Natural killer cell (primary cell): ENCODE measurements at places on chromosomes 2 and 18. TPM values are rescaled to one million over a fixed set of nuclear protein-coding genes. Genes with fewer than 3 reads are reported as not detected.

- no peak for DNase-seq
Measured at GRCh38 chr2:157067562-157067961, 189.9 kb upstream of the GALNT5 start.

GRCh38 chr2:224887141-224887540 lies 155.1 kb downstream of the DOCK10 start:
- DNase-seq: no peak

PIK3C3 gene
- total RNA-seq: 67.3 TPM

GRCh38 chr2:231781798-231782726 lies 980 bp upstream of the PDE6D start:
- DNase-seq: no peak

GRCh38 chr18:79257480-79257879 lies 138.2 kb upstream of the NFATC1 start:
- DNase-seq: no peak

POTEC gene
- not detected for total RNA-seq

IL36B gene
- not detected for total RNA-seq

DNA sequence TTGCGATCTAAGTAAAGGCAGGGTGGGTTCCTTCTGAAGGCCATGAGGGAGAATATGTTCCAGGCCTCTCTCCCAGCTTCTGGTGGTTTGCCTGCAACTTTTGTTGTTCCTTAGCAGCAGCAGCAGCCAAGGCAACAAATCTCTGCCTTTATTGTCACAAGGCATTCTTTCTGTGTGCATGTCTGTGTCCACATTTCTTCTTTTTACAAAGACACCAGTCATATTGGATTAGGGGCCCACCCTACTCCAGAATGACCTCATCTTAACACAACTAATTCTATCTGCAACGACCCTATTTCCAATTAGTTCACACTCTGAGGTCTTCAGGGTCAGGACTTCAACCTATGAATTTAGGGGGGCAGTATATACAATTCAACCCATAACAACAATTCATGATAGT lies 587.5 kb downstream of the XIRP2 start:
- no peak for DNase-seq

DNA sequence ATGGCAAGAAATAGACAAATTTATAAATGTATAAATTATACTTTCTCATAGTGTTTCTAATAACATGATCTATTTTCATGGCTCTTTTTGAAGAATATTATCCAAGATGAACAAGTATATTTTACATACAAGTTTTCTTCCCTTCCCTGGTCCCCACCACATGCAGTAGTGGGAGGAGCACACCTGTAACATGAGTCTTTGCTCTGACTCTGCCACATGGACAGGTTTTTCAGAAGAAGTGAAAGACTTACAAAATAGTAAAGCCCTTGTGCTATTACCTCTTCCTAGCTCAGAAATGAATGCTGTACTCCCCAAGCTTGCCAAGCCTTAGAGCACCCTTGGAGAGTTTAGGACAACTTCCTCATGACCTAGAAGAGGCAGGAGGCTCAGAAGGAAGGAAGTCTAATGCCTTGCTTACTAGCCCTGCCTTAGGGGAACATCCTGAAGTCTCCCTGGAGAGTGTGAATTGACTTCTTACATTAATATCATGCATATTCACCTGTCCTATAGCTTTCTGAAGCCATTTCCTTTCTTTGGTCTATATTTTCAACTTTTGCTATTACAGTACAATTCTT lies 18.4 kb downstream of the MXD1 start:
- DNase-seq: no peak

RTP5 gene
- 1.7 TPM for total RNA-seq

GRCh38 chr2:71008342-71008741 lies 13.7 kb upstream of the TEX261 start:
- no peak for DNase-seq

DNA sequence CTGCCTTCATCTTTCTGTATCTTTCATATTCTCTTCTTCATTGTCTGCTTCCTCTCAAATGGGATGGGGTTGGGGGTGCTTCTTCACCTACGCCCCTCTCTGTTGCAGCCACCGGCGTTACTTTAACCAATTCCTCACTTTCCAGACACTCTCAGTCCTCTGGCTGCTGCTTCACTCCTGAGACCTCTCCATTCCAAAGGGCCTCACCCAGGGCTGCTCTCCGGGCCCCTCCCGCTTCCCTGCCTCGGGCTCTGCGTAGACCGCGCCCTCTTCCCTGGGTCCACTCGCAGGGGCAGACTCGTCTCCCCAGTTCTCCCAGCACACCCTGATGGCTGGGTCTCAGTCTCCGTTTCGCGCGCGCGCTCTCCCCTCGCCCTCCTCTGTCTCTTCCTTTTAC lies 926 bp downstream of the SERPINB8 start:
- no peak for DNase-seq

- no peak for DNase-seq
Measured at GRCh38 chr2:128547667-128548066, 229.0 kb upstream of the HS6ST1 start.

DNA sequence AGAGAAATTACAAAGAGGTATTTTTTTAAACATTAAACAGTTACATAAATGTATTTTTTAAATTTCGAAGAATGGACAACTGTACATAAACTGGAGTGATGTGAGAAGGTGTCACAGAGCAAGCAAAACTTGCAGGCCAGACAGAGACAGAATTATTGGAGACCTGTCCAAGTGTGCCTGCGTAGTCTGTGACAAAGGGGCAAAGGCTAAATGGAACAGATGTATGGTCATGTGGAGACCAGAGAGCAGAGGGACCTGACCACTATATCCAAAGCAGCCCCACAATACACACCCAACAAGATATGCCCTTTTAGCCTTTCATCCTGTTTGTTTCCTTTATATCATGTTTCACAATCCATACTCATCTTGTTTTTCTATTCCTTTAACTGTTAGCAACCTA lies 225.3 kb upstream of the VWC2L start:
- DNase-seq: no peak

ABCG5 gene
- not detected for total RNA-seq

ATP8B1 gene
- total RNA-seq: not detected

GRCh38 chr2:50658883-50659282 lies 373.0 kb downstream of the NRXN1 start:
- no peak for DNase-seq

SEMA4F gene
- total RNA-seq: 18.0 TPM

DNA sequence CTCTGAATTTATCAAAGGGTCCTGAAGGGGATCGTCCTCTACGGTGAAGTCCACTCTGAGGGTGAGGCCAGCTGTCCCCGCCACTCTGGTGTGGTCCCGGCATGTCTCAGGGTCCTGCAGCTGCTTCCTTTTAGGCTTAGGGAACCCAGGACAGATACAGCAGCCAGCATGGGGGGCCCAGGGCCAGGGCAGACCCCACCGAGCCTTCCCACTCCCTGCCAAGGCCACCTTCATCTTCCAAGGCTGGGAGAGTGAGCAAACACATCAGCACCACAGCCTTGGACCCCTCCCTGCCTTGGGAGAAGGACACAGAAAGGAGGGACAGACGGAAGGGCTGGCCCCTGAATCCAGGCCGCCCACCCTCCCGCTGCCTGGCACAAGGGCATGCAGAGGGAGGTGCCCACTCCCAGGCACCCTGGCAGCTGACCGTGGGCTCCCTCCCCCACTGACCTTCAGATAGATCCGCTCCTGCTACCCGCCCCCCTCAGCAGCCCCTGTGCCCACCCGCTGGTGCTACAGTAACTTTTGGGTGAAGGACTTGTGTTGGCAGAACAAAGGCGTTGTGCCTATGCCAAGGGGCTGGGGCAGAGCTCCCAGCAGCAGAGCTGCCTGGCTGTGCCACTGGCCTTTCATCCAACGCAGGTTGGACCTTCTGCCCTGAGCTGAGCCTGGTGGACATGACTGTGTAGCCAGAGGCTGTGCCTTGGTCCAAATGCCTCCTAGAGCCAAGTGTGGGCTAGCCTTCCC lies 7.6 kb downstream of the CYP26B1 start:
- DNase-seq: no peak

GRCh38 chr18:60322591-60322990 lies 50.0 kb downstream of the MC4R start:
- no peak for DNase-seq

BBS5 gene
- total RNA-seq: 1.7 TPM

DNA sequence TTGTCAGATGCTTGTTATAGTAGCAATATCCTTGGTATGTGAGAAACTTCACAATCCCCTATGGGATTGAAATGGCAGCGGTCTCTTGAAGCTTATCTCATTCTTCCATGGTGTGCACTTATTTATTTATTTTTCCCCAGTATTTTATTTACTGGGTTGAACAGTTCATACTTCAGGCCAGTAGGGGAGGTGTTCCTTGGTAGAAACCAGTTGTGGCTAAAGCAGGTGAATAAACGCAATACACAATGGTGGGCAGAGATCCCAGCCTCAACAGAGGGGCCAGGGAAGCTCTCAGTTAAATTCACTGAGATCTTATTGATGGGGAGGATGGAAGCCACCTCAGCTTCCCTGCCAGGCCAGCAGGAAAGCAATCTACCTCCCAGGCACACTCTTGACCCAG lies 93.7 kb upstream of the SRD5A2 start:
- no peak for DNase-seq

VIT gene
- total RNA-seq: 1.7 TPM

GRCh38 chr2:134218414-134218813 lies 35.5 kb upstream of the MGAT5 start:
- DNase-seq: peak; percentile 24

- DNase-seq: no peak
Measured at GRCh38 chr2:47217277-47217676, 62.2 kb upstream of the STPG4 start.

HOXD8 gene
- not detected for total RNA-seq
